ENCODE measurements at places on chromosomes 13 and 19.
A peak's percentile ranks its signal among the peaks of the same experiment; 100 is the strongest.

GRCh38 chr19:2726160-2726855, 5.1 kb upstream of the DIRAS1 start:
- no peak for DNase-seq

DNA sequence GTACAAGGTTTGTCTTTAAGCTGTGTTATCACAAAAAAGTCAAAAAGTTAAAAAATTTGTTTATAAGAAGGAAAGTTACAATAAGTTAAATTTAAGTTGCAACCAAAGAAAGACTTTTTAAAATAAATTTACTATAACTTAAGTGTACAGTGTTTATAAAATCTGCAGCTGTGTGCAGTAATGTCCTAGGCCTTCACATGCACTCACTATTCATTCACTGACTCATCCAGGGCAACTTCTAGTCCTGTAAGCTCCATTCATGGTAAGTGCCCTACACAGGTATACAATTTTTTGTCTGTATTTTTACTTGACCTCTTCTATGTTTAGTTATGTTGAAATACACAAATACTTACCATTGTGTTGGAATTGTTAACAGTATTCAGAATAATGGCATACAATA, 667.9 kb upstream of the SLITRK5 start:
- DNase-seq, result no peak

DNA sequence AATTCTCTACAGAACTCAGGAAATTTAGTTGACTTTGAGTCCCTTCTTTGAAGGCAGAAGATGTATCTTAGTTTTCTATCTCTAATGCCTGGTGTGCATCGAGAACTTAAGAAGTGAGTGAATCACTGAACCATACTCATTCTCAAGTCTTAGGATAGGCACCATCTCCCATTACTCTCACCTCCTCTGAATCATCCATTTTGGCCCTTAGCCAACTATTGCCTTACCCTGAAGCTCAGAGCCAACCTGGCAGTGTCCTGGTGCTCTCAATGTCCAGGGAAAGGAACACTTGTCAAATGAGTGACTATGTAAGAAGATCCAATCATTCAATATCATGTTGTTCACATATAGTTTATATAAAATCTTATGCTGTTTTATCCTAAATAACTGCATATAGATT, 146.6 kb downstream of the RGCC start:
- peak; percentile 72 for DNase-seq

- DNase-seq, result peak; percentile 82
Observed at GRCh38 chr19:5166262-5166661, 174.3 kb downstream of the PTPRS start.

DNA sequence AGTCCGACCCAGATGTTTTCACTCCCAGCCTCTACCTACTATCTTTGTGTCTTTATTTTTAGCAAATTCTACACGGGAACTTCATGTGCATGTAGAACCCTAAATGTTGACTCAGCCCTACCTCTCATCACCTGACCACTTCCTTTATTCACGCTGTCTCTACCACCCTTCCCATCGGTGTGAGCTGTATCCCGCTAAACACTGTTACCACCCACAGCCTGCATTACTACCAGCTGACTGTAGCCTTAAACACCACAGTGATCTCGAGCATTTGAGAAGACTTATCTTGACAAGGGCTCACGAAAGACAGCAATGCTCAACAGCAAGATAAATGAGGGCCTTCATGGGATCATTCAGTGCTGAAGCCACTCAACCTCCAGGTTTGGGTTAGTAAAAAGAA, 15.1 kb downstream of the NCR1 start:
- no peak for DNase-seq

- DNase-seq, result peak; percentile 37
Observed at GRCh38 chr13:98900442-98900841, 77.4 kb downstream of the DOCK9 start.

- DNase-seq, result no peak
Observed at GRCh38 chr19:7905268-7905667, 1.6 kb downstream of the MAP2K7 start.

GRCh38 chr13:27921421-27921960, 1.7 kb downstream of the PDX1 start:
- DNase-seq, result no peak

GRCh38 chr19:41521931-41522555, 53.9 kb upstream of the CEACAM21 start:
- DNase-seq, result peak; percentile 14

DNA sequence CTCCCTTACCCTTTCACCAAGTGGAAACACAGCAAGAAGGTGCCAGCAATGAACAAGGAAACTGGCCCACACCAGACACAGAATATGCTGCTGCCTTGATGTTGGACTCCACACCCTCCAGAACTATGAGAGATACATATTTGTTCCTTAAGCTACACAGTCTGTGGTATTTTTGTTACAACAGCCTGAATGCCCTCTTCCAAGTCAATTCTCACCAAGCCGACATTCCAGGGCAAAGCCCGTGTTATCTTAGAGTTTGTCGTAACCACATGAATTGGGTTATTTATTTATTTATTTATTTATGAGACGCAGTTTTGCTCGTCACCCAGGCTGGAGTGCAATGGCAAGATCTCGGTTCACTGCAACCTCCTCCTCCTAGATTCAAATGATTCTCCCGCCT, 14.9 kb downstream of the FGF21 start:
- DNase-seq, result peak; percentile 36

- no peak for DNase-seq
Observed at GRCh38 chr13:30266756-30267155, 40.6 kb downstream of the KATNAL1 start.

DNA sequence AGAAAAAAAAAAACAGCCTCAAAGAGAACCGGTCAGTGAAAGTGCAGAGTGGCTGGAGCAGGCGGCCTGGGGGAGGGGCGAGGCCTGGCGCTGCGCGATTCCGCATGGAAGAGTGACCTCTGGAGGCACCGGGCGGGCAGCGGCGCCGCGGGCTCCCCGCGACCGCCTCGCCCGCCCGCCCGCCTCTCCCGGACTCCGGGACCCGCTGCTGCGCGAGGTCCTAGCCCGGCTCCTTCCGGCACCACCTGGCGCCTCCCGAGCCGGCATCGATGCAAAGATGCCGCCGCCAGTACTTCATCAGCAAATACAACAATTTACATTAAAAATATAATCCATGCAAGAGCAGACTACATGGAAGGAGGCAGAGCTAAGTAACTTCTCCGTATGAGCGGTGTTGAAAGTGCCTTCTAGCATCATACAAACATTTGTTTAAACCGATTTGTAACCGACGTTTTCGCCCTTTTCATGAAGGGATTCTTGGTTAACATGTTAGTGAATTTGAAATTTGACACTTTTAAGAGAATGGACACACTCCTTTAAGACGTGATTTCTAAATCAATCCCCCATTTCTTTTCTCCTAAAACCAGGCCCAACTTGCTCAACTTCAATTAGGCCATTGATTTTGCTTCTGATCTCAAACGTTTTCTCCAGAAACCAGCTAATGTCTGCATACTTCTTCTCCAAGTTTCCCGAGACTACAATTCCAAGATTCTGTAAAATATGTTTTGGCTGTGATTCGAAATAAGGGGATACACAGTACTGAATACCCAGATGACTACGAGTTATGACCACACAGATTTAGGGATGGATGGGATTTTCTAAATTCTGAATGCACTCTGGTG, 2.1 kb downstream of the EFNB2 start:
- peak; percentile 96 for DNase-seq

DNA sequence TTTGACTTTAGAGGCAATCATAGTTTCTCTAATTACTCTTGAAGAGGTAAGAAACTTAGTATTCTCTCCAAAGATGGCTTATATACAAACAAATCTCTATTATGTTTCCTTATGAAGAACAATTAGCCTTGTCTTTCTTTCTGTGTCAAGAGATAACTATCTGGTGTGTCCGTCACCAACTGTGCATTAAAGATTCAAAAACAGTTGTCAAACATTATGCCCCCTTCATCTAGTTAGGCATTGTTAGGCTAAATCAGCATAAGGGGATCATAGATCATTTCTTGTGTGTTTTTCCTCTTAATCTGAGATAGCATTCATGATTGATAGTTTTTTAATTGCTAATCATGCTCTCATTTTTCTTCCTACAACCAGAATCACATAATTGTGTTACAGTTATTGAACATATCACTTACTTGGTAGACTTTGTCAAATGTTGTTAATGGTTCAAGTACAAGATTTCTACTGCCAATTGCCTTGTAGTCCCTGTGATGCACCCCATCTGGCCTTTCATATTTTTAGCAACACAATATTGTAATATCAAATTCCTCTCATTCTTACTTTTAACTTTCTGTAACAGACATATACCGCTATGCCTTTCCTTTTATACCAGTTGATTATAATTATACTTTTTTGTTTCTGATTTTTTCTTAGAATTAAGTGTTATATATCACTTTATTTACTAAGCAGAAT, 612.7 kb downstream of the SLITRK6 start:
- no peak for DNase-seq

DNA sequence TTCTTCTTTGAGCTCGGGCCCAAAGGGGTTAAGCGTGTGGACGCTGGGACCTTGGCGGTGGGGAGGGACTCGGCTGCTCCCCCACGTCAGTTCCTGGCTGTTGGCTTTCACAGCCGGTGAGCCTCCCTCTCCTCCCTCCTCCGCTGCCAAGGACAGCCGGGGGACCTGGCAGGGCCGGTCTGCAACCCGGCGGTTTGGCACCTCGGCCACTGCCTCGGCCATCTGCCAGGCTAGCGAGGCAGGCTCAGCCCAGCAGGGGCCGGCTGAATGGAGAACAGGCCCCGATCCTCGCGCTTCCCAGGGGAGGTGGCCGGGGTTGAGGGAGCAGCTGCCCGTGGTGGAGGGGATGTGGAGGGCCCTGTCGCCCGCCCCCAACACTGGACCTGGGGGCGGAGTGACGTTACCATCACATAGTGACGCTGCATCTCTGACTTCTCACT, 5.0 kb downstream of the TLE5 start:
- DNase-seq, result peak; percentile 64

DNA sequence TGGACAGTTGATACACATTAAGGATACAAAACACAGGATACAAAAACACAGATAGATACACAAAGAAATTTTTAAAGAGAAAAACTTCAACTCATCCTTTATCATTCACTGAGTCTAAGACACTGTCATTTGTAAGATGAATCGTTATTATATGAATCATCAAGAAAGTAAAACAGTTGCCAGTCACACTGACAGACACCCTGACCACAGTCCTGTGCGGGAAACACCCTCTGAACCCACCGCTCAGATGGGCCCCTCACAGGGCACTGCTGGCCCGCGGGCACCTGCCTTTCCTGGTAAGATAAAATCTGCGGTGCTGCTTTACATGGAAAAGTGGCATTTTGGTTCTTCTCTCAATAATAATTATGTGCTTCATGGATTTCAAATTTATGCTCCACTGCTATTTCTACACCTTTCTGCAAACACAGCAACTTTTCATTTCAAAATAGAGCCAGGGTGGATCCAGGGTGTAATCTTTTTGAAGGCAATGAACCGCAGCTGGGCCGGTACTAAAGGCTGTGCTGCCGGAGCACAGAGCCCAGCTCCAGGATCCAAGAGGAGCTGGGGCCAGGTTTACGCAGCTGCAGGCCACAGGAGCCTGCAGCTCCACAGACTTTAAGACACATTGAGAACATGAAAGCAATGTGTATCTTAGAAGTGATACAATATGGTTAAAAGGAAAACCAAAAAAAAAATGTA, 76.8 kb downstream of the TUBGCP3 start:
- DNase-seq, result no peak

DNA sequence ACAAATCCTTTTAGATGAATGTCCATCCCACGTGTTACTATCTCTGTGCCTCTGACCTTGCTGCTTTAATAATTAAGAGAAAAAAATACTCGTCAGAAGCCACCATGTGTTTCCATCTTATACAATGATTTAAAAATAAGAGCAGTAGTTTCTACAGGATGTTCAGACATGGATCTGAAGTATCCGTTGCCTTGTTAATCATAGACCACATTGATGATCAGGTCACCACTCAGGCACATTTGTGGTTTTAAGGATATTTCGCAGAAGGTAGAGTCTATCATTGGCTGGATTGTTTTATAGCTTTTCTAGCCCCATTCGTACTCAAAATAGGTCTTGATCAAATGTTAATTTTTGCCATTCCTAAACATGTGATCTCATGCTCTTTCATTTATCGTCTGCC, 710.0 kb upstream of the ARGLU1 start:
- no peak for DNase-seq

DNA sequence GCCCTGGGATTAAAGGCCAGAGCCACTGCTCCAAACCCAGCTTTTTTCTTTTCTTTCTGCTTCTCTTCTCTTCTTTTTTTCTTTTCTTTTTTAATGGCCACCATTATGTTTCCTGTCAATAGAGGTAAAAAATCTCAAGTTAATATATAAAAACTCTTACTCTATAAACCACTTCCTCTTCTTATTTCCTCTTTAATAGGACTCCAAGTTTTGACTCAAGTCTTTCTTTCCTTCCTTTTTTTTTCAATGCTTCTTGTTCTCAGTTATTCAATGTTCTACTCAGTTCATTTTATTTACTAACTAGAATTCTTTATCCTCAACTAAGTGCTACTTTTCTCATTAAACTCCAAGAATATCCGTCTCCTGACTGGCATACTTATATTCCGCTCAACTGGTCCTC, 27.1 kb upstream of the MYCBP2 start:
- no peak for DNase-seq

DNA sequence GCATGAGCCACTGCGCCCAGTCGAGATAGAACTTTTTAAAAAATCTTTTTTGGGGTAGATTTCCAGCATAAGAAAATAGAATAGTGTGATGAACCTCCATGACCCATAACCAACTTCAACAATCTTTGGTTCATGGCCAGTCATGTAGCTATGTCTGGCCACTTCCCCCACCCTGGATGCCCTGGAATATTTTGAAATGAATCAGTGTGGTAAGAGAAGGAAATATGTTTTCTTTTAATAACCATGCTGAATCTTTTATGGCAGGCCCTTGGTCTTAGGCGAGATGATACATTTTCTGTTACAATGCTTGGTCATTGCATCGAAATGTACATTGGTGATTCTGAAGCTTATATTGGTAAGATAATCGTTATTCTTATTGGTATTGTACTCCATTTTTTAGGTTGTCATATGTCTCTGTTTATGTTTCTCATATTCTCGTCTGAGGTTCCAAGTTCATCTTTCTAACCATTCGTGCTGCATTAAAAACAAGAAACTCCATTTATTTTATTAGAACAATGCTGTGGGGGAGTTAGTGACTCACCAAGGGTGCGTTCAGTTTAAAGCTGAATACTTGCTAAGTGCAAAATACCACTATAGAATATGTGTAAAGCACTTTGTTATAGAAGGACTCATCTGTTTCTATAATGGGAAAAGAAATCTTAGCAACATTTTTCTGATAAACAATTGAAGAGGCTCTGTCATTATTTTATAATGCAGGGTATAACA, 16.4 kb upstream of the UPF3A start:
- peak; percentile 90 for DNase-seq

GRCh38 chr13:46387064-46387851, at the start of gene RUBCNL:
RUBCNL (minus strand) TSS chr13:46387252; CDS start chr13:46372475, 14,777 bp downstream.
- DNase-seq, result peak; percentile 62

GRCh38 chr13:65149687-65150086, 2080.4 kb downstream of the PCDH9 start:
- no peak for DNase-seq

- DNase-seq, result peak; percentile 86
Observed at GRCh38 chr13:109145631-109146030, 516.2 kb downstream of the MYO16 start.

GRCh38 chr19:16537111-16537510, 5.1 kb downstream of the CHERP start:
- DNase-seq, result no peak

GRCh38 chr13:62837895-62838294, 1422.2 kb upstream of the PCDH20 start:
- DNase-seq, result peak; percentile 81

GRCh38 chr13:66634384-66634783, 595.8 kb downstream of the PCDH9 start:
- peak; percentile 17 for DNase-seq

Measured in foreskin fibroblast (primary cell).